ENCODE measurements at places on chromosomes 1 and 21. TPM values are rescaled to one million over a fixed set of nuclear protein-coding genes. Genes with fewer than 3 reads are reported as not detected.

DNA sequence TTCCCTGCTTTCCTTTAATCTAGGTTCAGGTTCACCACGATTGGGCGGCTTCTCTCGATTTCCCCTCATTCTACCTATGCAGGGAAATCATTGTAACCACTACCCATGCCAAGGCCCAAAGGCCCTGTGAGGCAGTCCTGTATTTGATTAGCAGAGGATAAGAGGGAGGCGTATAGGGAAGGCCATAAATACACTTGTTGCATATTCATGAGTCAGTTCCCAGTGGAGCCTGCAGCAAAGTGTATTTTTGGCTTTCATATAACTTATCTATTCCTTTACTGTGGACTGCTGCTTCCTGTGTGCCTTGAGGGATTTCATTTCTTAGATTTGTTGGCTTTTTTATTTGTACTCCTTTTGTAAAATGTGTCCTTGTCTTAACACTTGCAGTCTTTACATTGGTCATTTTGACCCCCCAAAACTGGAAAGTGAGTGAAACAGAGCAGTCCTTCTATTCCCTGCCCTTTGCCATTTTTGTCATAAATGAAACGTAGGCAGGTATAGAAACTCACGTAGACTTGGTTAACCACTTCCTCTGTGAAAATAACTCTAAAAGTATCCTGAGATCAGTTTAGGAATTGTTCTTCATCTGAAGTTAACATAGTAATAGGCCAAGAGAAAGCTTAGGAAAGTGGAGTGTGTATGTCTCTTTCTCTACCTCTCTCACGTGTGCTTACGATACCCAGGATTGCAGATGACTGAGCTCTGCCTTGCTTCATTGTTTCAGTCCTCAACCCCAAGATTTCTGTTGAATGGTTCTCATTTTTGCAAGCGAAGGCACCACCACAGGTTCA, 19.6 kb upstream of the KCNQ4 start:
- peak overlapping the region; percentile 92 for H3K27ac ChIP-seq
- no peak for DNase-seq
- peak overlapping the region; percentile 71 for H3K4me3 ChIP-seq
- H3K27me3 ChIP-seq = no peaks in the 10 kb centered on the region

- H3K4me3 ChIP-seq = no peak overlapping the region
- DNase-seq = no peak
- no peaks in the 10 kb centered on the region for H3K27me3 ChIP-seq
- no peak overlapping the region for H3K27ac ChIP-seq
- no peaks in the 10 kb centered on the region for H3K4me1 ChIP-seq
Observed at GRCh38 chr1:216034506-216034905, 388.7 kb downstream of the USH2A start.

GRCh38 chr1:151849871-151850270, 3.6 kb downstream of the THEM5 start:
- H3K4me1 ChIP-seq = no peaks in the 10 kb centered on the region
- no peak overlapping the region for H3K27ac ChIP-seq
- no peaks in the 10 kb centered on the region for H3K27me3 ChIP-seq
- no peak for DNase-seq
- H3K36me3 ChIP-seq = peaks cover 11% of the 10 kb centered on the region
- no peak overlapping the region for H3K4me3 ChIP-seq

GRCh38 chr1:47228644-47229030, 3.4 kb downstream of the TAL1 start:
- H3K4me1 ChIP-seq = peaks cover 30% of the 10 kb centered on the region
- H3K27ac ChIP-seq = no peak overlapping the region
- no peak for DNase-seq
- peaks cover 78% of the 10 kb centered on the region for H3K27me3 ChIP-seq
- no peaks in the 10 kb centered on the region for H3K36me3 ChIP-seq
- H3K4me3 ChIP-seq = no peak overlapping the region

DNA sequence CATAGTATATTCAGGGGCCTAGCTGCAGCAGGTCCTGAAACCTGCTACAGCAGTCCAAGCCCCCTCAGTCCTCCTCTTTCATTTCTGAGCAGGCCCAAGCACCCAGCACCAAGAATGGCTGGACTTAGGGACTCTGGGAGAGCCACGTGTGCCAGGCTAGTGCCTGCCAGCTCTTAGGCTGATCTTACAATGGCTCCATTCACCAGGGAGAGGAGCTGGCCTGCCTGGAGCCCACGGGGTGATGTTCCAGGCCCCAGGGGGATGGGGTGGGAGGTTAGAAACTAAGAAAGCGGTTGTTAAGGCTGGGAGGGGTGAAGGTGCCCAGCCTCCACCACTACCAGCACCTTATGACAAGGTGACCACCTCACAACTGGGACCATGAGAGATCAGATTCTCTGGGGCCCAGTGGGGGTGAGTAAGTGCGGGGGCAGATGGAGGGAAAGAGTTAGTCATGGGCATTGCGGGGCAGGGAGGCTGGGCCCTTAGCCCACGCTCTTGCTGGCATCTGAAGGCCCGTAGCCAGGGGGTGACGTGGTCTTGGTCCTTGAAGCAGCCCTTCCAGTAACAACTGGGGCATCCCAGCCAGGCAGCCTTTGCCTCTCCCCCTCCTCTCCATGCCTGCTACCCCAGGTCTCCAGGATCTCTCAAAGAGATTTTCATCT, 30.3 kb upstream of the CLIC4 start:
- peaks cover 2% of the 10 kb centered on the region for H3K4me1 ChIP-seq
- H3K27ac ChIP-seq = no peak overlapping the region
- no peak overlapping the region for H3K4me3 ChIP-seq
- peaks cover 4% of the 10 kb centered on the region for H3K27me3 ChIP-seq
- DNase-seq = peak; percentile 26
- H3K36me3 ChIP-seq = no peaks in the 10 kb centered on the region

GRCh38 chr1:198955085-198955484, 316.2 kb downstream of the PTPRC start:
- H3K4me3 ChIP-seq = no peak overlapping the region
- no peak for DNase-seq
- H3K36me3 ChIP-seq = no peaks in the 10 kb centered on the region
- no peaks in the 10 kb centered on the region for H3K27me3 ChIP-seq
- no peak overlapping the region for H3K27ac ChIP-seq

- H3K36me3 ChIP-seq = no peaks in the 10 kb centered on the region
- no peak overlapping the region for H3K27ac ChIP-seq
- no peaks in the 10 kb centered on the region for H3K4me1 ChIP-seq
- H3K27me3 ChIP-seq = no peaks in the 10 kb centered on the region
- no peak overlapping the region for H3K4me3 ChIP-seq
Observed at GRCh38 chr1:79633456-79633855, 626.9 kb upstream of the ADGRL4 start.

DNA sequence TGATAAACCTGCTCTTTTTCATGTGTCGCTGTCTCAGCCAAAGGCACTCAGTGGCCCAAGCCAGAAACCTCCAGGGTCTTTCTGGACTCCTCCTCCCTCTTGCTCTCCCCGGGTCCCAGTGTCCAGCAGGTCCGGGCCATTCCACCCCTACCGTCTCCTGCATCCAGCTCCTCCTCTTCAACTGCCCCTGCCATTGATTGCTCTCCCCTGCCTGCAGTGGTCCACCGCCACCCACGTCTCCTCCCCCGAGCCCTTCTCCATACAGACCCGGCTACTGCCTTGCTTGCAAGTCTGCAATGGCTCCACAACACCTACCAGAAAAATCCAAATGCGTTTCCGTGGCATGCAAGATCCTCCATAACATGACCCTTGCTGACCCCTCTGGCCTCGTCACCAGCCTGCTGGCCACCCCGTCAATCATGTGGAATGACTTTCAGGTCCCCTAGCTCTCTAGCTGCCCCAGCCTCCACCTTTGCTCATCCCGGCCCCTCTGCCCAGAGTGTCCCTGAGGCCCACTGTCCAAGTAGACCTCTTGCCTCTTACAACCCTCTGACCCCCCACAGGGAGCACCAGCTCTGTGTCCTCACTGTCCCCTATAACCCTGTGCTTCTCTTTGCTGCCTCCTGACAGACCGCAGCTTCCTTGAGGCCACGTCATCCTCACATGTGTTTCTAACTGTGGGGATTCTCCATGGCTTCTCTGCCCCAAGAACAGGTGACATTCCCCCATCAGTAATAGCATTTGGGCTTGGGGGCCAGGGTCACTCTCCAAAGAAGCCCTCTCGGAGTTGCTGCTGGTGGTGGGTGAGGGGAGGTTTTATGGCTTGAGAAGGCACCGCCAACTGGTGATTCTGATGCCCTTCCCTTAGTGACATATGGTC, 15.0 kb downstream of the CACNA1S start:
- no peaks in the 10 kb centered on the region for H3K4me1 ChIP-seq
- no peak for DNase-seq
- no peak overlapping the region for H3K4me3 ChIP-seq
- no peaks in the 10 kb centered on the region for H3K36me3 ChIP-seq

DNA sequence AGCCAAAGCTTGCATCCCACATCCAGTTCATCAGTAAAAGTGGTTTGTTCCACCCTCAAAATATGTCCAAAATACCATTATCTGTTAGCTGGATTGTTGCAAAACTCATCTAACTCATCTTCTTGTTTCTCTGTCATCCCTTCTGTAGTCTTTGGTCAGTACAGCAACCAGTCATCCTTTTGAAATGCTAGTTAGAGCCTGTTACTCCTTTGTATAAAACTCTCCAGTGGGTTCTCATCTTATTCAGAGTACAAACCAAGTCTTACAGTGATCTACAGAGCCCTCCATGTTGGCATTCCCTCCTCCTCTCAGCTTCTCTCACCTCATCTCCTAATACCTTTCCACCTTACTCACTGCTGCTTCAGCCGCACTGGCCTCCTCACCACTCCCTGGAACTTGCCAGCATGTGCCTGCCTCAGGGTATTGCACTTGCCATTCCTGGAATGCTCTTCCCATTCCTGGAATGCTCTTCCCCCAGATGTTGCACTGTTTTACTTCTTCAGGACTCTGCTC, 70.6 kb downstream of the LAMC1 start:
- no peaks in the 10 kb centered on the region for H3K4me1 ChIP-seq
- H3K36me3 ChIP-seq = no peaks in the 10 kb centered on the region
- peaks cover 13% of the 10 kb centered on the region for H3K27me3 ChIP-seq

DNA sequence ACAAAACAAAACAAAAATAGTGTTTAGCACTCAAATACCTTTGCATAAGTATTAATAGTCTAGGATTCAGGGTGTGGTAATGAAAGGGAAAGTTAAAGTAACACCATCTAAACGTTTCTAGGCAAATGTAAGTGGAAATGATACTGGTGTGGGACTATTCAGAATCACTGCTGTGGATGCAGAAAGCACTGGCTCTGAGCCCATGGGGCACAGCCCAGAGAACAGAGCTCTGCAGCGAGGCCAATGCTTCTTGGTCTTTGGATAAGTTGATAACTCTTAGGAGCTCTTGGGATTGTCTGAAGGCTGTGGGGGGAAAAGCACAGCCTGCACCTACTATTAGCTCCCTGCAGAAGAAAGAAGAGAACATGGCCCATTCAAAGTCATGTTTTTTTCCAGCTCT, 21.4 kb upstream of the DNM3 start:
- H3K27ac ChIP-seq = no peak overlapping the region
- H3K4me3 ChIP-seq = no peak overlapping the region
- peaks cover 5% of the 10 kb centered on the region for H3K36me3 ChIP-seq
- H3K4me1 ChIP-seq = peaks cover 15% of the 10 kb centered on the region
- no peak for DNase-seq

DNA sequence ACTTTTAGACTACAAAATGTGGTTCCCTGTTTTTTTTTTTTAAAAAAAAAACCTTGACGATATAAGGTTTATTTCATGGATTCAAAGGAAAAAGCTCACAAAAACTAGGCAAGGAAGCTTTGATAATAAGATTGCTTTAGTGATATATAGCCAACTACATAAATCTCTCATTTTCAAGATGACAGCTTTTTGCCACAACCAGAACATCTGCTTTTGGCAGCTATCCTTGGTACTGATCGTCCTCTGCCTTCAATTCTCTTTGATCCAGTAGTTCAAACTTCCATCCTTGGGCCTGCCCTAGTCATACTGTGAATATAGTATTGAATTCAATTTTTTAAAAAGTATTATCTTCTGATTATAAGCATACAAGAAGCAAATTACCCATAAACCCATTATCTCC, 72.9 kb upstream of the CD53 start:
- H3K27ac ChIP-seq = no peak overlapping the region
- H3K36me3 ChIP-seq = peaks cover under 1% of the 10 kb centered on the region
- DNase-seq = no peak
- H3K4me3 ChIP-seq = no peak overlapping the region
- no peaks in the 10 kb centered on the region for H3K27me3 ChIP-seq
- peaks cover 3% of the 10 kb centered on the region for H3K4me1 ChIP-seq

- H3K27me3 ChIP-seq = no peaks in the 10 kb centered on the region
- peak; percentile 33 for DNase-seq
- no peak overlapping the region for H3K27ac ChIP-seq
- H3K36me3 ChIP-seq = no peaks in the 10 kb centered on the region
Observed at GRCh38 chr1:55060133-55060999, 21.0 kb downstream of the PCSK9 start.

GRCh38 chr1:12424087-12424529, 193.9 kb downstream of the DHRS3 start:
- peak overlapping the region; percentile 46 for H3K27ac ChIP-seq
- peaks cover 45% of the 10 kb centered on the region for H3K36me3 ChIP-seq
- no peak for DNase-seq
- H3K27me3 ChIP-seq = no peaks in the 10 kb centered on the region
- H3K4me1 ChIP-seq = peaks cover 55% of the 10 kb centered on the region
- H3K4me3 ChIP-seq = no peak overlapping the region

GRCh38 chr1:242033447-242033846, 34.5 kb upstream of the MAP1LC3C start:
- H3K4me1 ChIP-seq = no peaks in the 10 kb centered on the region
- H3K27me3 ChIP-seq = peaks cover 4% of the 10 kb centered on the region
- DNase-seq = no peak
- H3K4me3 ChIP-seq = no peak overlapping the region
- H3K27ac ChIP-seq = no peak overlapping the region

GRCh38 chr1:180131510-180131909, 23.2 kb upstream of the QSOX1 start:
- DNase-seq = peak; percentile 35
- H3K4me3 ChIP-seq = no peak overlapping the region
- no peaks in the 10 kb centered on the region for H3K27me3 ChIP-seq
- H3K4me1 ChIP-seq = peaks cover 3% of the 10 kb centered on the region
- H3K36me3 ChIP-seq = no peaks in the 10 kb centered on the region

DNA sequence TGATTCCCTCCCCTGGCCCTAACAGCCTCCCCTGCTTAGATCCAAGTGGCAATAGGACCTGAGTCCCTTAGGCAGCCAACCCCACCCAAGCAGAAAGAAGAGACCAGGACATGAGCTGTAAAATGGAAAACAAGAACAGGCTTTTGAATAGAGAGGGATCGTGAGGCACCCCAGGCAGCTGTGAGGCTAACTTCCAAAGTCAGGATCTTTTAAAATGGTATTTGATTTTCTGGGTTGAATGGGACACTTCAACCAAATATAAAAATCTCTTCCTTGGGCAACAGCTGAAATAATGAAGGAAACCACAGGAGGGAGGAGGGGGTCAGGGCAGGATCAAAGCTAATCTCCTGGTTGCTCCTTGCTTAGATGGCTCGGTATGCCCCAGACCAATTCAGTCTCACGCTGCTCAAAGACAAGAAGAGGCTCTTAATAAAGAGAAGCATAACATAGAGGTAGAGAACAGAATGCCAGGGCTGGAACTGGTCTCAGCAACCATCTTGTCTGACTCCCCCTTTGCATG, 28.6 kb upstream of the AVPR1B start:
- peaks cover 3% of the 10 kb centered on the region for H3K4me1 ChIP-seq
- H3K27me3 ChIP-seq = peaks cover 8% of the 10 kb centered on the region
- H3K27ac ChIP-seq = no peak overlapping the region
- no peak for DNase-seq

Gene PRSS38
- total RNA-seq = not detected

Gene SDC3
- total RNA-seq = 0.43 TPM

Gene C1QC
- total RNA-seq = not detected

Gene GRIK3
- not detected for total RNA-seq

Measured in activated naive CD8-positive, alpha-beta T cell treated with anti-CD3 and anti-CD28 coated beads for 36 hours (primary cell).